GM13977 (cell line): ENCODE measurements at places on chromosomes 12 and 14.

DNA sequence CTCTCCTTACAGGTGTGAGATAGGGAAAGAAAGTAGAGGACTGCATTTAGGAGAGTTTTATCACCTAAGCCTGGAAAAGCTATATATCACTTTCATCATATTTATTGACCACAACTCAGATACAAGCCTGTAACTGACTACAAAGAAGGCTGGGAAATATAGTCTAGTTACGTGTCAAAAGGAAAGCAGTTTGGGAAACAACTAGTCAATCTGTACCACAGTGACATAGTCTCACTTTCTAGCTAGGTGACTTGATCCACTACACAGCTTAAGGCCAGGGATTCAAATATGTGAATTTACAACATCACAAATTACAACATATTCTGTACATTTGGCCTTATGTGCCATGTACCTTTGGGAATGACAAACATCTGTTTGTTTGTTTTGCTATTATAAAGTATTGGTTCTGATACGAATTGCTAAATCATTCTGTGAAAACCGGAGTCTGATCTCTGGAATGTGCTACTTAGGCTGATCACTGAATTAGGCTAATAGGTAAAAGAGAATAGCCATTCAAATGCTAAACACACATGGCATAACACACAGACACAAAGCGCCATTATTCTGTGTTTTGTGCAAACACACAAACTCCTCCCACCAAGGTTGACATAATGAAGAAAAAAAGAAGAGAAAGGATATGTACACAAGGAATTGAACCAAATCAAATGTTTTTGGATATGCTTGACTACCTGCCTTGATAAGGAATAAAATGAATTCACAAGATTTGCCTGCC is 279.8 kb downstream of the DUSP6 start:
- DNase-seq = no peak

GRCh38 chr12:24229031-24229700 is 279.7 kb upstream of the SOX5 start:
- DNase-seq = no peak

DNA sequence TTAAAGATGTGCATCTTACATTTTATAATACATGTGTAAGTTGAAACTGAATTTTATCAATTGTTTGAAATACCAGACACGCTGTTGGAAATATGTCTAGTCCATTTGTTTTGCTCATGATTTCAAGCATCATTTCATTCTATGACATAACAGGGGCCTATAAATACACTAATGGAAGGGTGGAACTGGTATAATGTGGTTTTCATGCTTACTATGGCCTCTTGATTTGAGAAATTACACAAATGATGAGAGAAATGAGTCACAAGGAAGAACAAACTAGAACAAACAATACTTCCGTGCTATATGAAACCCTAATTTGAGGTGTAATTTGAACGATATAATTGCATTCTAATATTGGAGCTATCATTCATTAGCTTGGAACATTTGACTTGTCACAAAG is 663.4 kb downstream of the SLC16A7 start:
- DNase-seq = no peak

DNA sequence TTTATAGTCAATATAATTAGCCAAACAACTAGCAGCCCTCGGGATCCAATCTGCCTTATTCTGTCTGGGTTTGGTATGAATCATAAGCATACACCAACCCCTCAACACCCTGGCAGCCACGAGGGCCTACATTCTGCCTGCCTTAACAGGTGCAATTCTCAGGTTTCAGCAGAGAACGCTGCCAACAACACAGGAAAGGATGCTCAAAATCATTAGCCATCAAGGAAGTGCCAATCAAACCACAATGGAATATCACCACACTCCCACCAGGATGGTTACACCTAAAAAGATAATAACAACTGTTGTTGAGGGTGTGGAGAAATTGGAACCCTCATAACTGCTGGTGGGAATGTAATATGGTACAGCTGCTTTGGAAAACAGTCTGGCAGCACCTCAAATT is 122.8 kb downstream of the TTC7B start:
- no peak for DNase-seq

DNA sequence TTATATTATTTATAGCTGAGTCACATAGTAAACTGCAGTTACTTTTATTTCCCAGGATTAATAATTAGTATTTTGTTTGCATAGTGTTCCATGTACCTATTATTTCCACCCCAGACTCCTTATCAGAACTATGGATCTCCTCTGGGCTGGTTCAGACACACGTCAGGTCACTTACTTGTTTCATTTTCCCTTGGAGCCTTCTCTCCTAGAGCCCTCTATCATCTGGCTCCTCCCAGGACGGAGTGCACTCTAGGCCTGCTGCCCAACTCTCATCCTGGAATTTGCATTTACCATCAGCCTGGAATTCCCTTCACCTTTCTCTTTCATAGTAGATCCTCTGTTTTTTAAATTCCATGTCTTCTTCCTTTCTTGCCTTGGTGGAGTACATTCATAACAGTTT is 28.5 kb upstream of the GALNT16 start:
- DNase-seq = no peak

DNA sequence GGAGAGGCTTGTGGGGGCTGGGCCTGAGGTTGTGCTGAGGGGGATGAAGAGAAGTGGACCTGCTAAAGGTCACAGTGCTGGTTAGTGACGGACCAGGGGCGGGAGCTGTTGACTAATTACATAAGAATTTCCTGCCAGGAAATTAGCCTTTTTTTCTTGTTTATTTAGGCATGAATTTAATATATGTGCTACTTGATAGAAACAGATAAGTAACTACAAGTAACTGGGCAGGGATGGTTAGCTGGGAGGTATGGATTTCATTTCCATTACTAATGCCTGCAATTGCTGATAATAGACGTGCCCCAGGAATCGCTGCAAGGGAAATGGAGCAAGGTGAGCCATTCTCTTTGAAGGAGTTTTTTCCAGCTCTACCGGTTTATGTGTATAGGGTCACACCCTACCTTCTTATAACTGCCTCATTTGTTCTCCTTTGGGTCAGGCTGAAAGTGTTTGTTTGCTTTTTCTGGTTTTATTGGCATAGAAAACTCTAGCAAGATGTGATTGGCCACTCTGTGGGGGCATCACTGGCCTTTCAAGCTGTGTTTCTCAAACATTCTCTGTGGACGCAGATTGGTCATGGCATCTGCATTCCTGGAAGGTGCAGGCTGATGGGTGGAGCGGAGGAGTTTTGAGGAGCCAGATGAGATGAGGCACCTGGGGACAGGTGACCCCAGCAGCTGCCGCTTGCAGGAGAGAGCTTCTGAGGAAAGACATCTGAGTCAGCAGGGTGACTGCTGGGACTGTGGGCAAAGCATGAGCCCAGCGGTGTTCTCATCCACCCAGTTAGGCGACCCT is 19.0 kb upstream of the GPRC5A start:
- DNase-seq = no peak

- DNase-seq = no peak
These were observed 179.3 kb upstream of the ATF7IP start for GRCh38 chr12:14186193-14186502.
